Hypothalamus (tissue), 51 donors: ENCODE measurements at places on chromosomes 4 and X.

GRCh38 chr4:56959100-56959499 lies 18.3 kb downstream of the NOA1 start:
- DNase-seq, result no peak

DNA sequence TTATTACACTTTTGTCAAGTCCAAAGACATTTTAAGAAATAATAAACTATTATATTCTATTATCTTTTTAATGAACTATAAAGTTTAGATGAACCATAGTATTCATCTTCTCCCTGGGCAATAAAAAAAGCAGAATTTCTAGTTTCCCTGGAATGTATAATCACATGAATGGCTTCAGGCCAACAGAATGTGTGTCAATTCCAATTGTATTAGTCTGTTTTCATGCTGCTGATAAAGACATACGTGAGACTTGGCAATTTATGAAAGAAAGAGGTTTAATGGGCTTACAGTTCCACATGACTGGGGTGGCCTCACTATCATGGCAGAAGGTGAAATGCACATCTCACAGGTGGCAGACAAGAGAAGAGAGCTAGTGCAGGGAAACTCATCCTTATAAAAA lies 70.7 kb upstream of the ANXA10 start:
- DNase-seq, result no peak

DNA sequence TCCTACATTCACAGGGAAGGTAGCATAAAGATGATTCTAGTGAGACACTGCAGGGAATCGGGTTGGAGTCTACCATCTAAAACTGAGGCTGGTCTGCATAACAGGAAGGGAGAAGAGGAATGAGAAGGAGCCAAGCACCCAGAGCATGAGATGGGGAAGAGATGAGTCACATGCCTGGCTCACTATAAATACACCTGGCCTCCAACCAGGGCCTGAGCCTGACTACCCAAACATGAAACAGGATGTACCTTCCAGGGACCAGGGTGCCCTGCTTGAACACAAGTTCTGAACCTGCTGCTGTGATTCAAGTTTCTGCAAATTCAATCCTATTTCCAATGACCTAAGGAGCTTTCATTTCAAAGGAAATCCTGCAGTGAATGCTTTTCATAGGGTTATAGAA lies 24.9 kb downstream of the CD99L2 start:
- no peak for DNase-seq

DNA sequence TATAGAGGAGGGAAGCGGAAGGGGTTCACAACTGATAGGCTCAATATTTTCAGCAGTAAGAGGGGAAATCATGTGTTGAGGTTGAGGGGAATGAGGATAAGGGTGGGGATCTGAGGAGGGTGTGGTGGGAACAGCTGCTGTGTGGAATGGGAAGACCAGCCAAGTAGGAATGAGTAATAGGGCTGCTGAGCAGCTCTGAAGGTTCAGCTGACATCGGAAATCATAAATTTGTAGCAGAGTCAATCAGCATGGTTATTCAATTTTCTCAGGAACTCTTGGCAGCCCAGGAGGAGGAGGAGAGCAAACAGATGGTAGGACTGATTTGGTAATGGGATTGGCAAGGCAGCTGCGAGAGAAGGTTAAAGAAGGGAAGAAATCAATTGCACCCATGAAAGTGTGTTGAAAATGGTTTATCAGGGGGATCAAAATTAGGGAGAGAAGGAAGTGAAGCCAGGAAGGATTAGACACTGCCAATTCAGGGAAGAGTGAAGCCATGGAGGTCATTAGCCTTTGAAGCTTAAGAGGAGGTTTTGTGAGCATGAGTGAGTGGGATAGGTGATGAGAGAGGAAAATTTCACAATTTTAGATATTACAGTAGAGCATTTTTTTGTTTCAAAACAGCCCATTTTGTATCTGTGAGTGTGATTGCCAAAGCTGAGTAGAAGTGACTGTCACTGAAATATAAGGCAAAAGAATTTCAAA lies 82.6 kb downstream of the PCDH7 start:
- no peak for DNase-seq

GRCh38 chrX:9315086-9315485 lies 149.8 kb upstream of the TBL1X start:
- DNase-seq, result no peak

DNA sequence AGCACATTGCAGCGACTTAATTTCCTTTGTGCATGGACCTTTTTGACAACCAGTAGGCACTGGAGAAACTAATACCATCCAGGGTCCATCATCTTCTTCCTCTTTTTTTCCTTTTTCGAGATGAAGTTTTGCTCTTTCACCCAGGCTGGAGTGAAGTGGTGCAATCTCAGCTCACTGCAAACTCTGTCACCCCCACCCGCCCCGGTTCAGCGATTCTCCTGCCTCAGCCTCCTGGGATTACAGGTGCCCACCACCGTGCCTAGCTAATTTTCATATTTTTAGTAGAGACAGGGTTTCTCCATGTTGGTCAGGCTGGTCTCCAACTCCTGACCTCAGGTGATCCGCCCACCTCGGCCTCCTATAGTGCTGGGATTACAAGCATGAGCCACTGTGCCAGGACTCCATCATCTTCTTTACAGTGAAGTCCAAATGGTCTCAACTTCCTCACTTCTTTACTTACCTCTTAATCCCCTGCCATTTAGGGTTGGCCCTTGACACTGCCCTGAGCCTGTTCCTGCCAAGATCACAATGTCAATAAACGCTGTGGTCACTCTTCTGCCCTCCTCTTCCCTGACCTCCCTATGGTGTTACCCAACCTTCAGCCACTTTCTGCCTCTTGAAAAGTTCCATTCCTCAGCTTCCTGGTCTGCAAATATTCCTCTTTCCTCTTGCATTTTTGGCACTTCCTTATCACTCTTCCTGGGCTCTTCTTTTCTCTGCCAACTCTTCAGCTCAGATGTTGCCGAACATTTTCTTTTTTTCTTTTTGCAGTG lies 119.8 kb upstream of the SLC34A2 start:
- DNase-seq, result no peak

GRCh38 chr4:84582988-84583875 lies at the start of gene CDS1:
TSS of gene CDS1 (plus strand) at chr4:84583127. CDS start at chr4:84583402, 275 bp downstream.
- no peak for DNase-seq

GRCh38 chr4:105784761-105785160 lies 76.2 kb downstream of the GSTCD start:
- no peak for DNase-seq

DNA sequence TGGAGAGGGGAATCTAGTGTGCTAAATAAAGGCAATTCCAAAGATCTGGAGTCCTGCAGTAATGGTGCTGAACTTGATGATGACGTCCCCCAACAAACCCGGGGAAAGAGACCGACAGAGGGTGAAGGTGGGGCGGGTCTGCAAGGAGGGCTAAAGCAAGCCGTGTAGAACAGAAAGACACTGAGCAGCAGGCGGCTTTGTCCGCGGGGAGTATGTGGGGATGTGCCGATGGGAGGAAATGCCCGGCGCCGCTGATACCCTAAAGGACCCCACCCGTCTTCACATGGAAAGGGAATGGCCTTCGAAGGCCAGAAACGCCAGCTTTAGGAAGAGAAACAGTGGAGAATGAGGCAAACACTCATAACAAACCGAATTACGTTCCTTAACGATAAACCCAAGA lies 528.9 kb downstream of the ZNF674 start:
- no peak for DNase-seq

GRCh38 chr4:98658287-98659105 lies at the start of gene TSPAN5:
TSS of gene TSPAN5 (minus strand) at chr4:98658611.
- DNase-seq, result peak; percentile 67

DNA sequence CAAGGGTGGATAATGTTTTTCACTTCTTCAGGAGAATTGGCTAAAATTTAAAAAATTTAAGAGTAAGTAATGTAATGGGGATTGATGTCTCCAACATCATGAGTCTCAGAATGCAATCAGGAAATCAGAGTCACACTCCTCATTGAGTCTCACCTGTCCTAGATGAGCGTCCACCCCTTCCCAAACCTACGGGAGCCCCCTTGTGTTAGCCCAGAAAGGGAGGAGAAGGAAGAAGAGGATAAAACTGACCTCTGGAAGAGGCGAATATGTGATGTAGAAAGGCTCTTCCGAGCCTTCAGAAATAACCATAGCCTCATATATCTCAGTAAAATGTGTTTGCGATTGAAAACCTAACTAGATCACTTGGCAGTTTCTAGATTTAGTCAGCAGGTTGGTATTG lies 157.1 kb downstream of the DCLK2 start:
- no peak for DNase-seq

DNA sequence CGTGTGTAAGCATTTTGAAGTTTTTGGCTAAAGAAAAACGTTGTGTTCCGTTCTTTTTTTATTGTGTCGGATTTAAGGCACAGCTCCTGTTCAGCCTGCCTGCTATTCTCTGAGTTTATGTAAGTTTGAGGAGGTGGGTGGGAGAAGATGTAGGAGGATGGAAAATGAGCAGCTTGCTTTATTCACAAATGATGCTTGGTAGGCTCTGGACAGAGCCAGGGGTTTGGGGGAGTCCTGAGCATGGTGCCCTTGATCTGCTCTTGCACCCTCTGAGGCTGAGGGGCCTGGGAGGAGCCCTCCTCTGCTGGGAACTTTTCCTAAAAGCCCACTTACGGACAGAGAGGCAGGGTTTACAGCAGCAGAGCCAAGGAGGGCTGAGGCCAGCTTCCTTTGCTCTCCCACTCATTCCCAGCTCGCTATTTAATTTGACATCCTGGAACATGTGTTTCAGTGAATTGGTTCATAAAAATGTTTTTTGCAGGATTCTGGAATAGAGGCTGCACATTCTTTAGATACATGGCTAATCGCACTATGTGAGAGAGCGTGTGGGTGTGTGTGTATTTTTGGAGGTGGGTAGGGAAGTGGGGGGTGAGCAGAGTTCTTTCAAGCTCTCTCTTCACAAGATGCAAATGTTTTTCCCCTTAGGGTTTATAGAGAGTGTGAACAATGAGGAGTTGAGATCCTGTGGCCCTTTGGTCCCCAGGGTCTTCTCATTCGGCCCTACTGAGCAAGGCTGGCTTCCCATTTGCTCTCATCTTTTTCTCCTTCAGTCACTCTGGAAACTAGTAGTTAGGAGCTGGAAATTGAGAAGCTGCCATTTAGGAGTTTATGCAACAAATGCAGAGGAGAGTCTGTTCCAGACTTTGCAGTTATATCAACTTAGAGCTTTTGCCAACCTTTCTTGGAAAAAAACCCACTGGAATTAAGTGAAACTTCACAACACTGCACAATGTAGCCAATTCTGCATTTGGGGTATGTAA lies 32.1 kb downstream of the TMEM131L start:
- DNase-seq, result peak; percentile 81

DNA sequence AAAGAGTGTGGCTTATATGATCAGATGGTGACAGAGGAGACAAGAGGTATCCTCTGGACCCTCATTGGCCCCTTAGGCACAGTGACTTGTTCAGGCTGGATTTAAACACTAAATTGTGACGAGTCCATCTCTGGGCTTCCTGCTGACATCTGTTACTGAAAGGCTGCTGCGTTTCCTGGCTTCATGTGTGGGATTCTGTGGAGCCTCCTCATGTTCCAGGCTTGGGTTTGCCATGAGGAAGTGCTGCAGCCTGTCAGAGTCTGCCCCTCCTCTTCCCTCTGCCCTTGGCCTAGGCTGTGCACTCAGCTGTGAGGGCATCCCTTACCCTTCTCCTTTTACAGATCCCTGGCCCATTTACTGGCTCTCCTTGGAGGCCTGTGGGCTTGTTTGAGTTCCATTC lies 159.1 kb upstream of the TTC29 start:
- DNase-seq, result no peak

DNA sequence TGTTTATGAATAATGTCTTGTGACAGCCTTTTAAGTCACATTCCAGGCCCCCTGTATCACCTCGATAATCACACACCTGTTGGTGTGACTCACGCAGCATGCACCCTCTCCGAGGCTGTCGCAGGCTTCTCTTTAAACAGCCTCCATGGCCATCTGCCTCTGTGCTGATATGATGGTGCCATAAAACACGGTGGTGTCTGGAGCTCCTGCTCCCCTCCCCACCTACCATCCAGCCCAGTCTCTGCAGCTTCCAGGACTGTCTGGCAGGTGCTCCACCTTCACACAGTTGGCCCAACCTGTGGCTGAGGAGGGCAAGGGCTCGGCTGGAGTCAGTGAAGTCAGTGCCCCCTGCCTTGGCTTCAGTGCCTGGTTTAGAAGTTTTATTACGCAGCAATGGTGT lies 173.8 kb upstream of the RPL34 start:
- no peak for DNase-seq

DNA sequence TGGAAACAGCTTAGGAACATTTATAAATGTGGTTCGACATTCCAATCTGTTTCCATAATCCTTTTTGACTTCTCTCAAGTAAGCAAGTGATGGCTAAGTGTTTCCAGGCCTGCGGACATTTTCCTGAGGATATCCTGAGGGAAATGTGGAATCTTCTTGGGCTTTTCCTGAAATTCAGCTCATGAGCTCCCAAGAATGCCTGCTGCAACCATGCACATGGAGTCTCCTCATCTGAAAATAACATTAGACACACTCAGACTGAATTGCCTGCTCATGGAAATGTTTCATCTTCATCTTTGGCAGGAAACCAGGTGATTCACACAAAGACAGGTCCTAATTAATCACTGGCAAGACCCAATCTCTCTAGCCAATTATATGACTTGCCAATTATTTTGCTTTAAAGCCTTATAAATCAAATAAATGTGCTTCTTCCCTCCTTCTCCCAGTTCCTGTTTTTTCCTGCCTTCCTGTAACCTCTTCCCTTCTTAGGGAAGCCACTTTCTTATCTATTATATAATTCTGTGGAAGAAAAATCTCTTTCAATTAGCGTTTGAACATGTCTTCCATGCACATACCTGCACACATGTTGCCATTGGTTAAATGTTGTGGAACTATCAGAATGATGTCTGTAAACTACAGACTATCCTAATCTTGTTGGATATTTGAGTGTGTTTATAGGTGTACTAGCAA lies 104.6 kb upstream of the MXRA5 start:
- DNase-seq, result no peak

DNA sequence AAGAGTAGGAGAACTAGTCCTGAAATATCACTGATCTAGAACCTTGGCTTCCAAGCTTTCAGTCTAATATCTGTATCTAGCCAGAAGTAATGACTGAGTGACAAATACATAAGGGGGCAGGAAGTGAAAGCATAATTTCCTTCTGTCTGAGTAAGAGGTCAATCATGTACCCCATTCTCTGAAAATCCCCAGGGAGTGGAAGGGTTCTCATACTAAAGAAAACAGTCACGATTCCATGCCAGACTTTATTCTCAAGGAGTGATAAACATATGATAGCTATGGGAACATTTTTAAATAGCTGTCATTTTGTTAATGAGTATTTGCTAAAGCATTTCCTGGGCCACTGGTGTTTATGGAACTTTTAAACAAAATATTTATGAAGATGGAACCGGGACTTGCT lies 308.5 kb downstream of the ARHGAP24 start:
- no peak for DNase-seq

- no peak for DNase-seq
Measured at GRCh38 chr4:88960576-88960975, 96.4 kb downstream of the FAM13A start.

GRCh38 chr4:83255584-83255983 lies 29.0 kb downstream of the COQ2 start:
- DNase-seq, result no peak

DNA sequence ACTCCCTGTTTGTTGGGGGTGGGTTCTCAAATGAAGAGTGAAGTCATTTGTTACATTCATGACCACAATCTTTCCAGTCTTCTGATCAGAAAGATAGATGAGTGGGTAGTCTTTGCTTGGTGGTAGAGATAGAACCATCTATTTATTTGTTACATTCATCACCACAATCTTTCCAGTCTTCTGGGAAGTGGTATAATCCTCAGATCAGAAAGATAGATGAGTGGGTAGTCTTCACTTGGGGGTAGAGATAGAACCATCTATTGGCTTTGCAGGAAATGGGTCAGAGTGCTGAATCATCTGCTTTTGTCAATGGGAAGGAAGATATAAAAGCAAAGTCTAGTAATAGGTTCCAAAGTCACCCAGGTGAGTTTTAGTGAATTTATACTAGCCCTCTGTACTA lies 64.2 kb upstream of the EPGN start:
- no peak for DNase-seq
